ENCODE measurements at places on chromosomes 5 and 9. TPM values are rescaled to one million over a fixed set of nuclear protein-coding genes. Genes with fewer than 3 reads are reported as not detected.

DNA sequence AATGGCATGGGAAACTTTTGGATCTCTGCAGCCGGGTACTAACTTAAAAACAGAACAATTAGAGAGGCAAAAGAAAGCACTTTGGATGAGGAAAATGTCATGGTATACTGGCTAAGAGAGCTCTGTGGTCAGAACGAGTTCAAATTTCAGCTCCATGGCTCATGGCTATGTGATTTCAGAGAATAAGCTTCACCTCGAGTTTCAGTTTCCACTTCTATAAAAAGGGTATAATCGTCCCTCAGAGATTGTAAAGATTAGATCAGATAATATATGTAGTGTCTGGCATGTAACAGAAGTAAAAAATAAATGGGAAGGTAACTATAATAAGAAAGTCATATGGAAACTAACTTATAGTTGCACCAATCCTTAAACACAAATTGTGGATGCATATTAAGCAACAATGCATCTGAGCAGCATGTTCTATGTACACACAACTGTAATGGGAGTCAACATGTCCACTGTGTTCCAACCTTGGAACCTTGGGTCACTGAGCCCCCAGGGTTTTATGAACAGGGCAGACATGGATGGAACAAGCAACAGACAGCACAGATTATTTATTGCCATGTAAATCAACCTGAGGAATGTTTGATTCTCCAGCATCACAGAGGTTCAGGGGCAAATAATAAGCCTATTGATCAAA, 145.4 kb downstream of the MAPKAP1 start:
- H3K27me3 ChIP-seq: no peaks in the 10 kb centered on the region
- DNase-seq: no peak
- no peak overlapping the region for H3K4me3 ChIP-seq
- peak overlapping the region; percentile 12 for H3K27ac ChIP-seq
- peaks cover 16% of the 10 kb centered on the region for H3K4me1 ChIP-seq

DNA sequence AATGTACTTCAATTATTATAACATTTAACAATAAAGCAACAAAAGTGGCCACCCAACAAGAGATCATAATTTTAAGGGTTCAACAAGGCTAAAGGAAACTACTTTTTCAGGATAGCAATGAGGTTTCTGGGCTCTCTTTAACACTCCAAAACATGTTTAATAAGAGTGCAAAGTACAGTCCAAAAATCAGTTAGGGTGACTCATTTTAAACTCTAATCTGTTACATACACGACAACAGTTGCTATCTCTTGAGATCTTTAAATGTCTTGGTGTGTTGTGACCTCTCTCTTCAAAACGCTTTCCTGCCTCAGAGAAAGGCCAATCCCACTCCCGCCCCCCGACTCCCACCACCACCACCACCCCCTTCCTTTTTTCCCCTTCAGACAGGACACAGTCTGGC, 11.5 kb downstream of the NFIB start:
- DNase-seq: no peak
- peaks cover 33% of the 10 kb centered on the region for H3K27me3 ChIP-seq
- no peak overlapping the region for H3K4me3 ChIP-seq
- no peaks in the 10 kb centered on the region for H3K36me3 ChIP-seq

DNA sequence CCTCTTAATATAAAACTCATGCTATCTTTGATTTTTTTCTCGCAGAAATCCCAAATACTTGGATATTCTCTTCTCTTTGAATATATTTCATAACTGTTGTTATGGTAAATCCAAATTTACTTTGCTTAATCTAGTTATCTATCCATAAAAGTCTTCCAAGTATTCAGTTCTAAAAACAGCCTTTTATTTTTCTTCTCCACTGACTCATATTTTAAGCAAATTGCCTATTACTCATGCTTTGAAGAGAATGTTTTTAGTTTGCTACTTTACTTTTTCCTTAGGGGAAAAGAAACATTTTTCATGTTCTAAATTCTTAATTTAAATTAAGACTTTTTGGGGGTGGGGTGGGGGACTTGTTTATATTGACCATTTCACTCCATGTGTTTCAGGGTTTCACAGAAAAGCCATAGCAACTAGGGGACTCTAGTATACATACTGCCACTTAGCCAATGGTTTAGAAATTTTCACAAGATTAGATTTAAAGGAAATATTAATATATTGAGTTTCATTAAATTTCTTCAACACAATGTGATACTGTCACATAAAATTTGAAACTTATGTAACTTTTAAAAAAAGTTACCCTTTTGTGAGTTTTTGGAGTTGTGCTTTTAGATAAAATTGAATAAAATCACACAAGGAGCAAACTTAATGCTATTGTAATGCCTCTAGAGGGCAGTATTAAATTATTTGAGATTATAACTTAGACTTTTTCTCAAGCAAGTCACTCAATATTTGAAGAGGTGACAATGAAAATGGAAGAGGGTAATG, 545.8 kb upstream of the ARRDC3 start:
- H3K27me3 ChIP-seq: no peaks in the 10 kb centered on the region
- no peak overlapping the region for H3K4me3 ChIP-seq
- H3K27ac ChIP-seq: no peak overlapping the region
- no peak for DNase-seq

DNA sequence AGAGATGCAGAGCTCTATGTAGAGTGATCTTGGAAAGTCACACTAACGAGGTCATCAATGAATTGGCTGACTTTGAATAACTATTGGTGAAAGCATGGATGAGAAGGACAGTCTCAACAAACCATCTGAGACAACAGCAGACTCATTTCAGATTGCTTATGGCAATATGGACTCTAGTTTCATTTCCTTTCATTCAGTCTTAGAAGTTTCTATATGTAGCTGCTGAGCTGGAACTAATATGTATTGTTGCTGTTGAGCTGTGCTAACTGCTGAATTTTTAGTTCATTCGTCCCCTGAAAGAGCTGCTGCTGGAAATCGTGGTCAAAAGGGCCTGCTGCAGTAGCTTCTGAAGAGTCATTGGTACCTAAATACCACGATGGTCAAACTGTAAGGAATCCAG, 31.3 kb downstream of the TNFSF15 start:
- DNase-seq: no peak
- peaks cover 2% of the 10 kb centered on the region for H3K36me3 ChIP-seq
- no peak overlapping the region for H3K27ac ChIP-seq
- H3K27me3 ChIP-seq: peaks cover 2% of the 10 kb centered on the region

DNA sequence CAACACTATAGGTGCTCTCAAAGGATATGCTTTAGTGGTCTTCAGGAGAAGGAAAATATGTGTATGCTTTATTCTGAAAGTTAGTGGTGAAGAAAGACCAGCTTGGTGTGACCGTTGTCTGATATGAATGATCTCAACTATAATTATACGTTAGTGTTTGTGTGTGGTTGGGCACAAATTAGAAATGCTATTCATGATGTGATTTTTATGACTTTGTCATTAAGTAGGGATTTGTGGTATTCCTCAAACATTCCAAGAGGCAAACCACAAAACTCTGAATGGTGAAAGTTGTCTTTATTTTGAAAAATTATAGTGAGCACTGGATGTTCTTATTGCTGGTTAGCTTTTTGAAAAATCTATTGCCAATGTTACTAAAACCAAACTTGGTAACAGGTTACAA, 6.2 kb upstream of the F2R start:
- H3K4me3 ChIP-seq: no peak overlapping the region
- peaks cover 14% of the 10 kb centered on the region for H3K27me3 ChIP-seq
- DNase-seq: no peak
- H3K4me1 ChIP-seq: peaks cover 19% of the 10 kb centered on the region

IL9 gene
- total RNA-seq: 48.1 TPM

ANXA2R gene
- total RNA-seq: 3.2 TPM

SVEP1 gene
- not detected for total RNA-seq
